ENCODE measurements at places on chromosomes 4 and X.

- no peak for DNase-seq
Measured at GRCh38 chrX:125627676-125628075, 308.0 kb downstream of the TEX13C start.

DNA sequence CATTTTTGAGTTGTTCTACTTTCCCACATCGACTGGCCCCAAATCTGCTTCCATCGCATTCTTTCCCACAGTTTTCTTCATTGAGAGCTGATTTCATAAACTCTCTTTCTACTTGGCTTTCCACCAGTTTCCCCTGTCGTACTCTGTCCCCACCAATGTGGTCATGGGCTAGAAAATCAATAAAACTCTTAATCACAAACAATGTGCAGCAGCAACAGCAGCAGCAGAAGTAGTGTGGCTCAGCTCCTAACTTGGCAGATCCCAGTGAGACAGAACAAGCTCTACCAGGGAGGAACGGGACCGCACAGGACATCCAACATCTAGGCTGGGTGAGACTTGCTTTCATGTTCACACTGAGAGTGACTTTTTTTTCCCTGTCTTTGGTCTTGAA lies 3.1 kb upstream of the SETD7 start:
- DNase-seq = peak; percentile 44

DNA sequence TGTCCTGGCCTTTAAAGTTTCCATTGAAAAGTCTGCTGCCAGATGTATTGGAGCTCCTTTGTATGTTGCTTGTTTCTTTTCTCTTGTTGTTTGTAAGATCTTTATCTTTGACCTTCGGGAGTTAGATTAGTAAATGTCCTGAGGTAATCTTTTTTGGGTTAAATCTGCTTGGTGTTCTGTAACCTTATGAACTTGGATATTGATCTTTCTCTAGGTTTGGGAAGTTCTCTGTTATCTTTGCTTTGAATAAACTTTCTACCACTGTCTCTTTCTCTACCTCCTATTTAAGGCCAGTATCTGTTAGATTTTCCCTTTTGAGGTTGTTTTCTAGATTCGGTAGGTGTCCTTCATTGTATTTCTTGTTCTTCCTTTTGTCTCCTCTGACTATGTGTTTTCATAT lies 447.8 kb downstream of the FAM133A start:
- no peak for DNase-seq

DNA sequence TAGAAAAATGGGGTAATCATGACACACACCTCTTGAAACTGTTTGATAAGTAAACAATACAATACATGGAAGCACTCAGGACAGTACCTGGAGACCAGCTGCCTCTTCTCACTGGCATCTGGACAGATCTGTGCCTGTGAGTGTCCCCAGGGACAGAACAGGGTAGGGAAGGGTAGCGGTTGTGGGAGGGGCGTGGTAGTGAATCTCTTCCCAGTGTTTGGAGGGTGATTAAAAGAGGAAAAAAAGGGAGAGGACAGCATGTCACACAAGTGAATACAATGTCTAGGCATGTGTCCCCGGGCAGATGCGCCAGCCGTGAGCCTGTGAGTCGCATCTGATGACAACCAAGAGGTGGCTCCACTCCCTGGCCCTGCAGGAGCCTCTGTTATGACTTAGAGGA lies 138.8 kb upstream of the MSX1 start:
- DNase-seq = no peak

GRCh38 chr4:158443731-158444130 lies 78.0 kb upstream of the RXFP1 start:
- no peak for DNase-seq

- no peak for DNase-seq
Measured at GRCh38 chr4:102500696-102501446, at the start of gene NFKB1. TSS of gene NFKB1 (plus strand) at chr4:102501359. CDS start at chr4:102525519, 24,160 bp downstream.

DNA sequence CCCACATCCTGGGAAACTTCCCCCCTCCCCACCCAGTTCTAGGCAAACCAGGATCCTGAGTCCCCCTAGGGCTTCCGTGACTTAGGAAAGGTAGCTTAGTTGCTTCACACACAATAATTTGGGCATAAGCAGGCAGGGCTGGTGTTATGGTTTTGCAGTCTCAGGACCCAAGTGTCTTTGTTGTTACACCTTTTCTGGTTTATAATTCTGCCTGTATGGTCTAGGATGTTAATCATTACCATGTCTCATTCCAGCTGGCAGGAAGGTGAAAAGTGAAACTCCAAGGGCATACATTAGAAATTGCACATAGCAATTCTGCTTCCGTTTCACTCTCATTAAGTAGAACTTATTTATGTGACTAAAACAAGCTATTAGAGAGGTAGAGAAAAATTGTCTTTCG lies 16.8 kb downstream of the UGT8 start:
- DNase-seq = no peak

GRCh38 chr4:53205970-53206369 lies 159.9 kb downstream of the SCFD2 start:
- DNase-seq = no peak

DNA sequence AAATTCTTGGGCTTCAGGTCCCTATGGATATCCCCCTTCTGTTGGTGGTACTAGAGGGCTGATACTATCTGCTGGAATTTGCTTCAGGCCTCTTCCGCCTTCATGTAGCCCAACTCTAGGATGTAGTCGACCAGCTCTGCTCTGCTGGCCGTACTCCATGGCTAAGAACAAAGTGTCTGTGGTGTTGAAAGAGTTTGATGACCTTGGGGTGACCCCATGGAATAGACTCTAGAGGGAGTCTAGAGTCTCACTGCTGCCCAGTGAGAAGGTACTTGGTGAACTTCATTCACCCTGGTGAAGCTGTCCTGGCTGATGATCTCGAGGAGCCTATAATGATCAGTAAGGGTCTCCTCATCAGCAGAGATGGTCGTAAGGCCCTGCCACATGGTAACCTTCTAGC lies 11.7 kb downstream of the SOWAHB start:
- DNase-seq = no peak

- no peak for DNase-seq
Measured at GRCh38 chr4:2290974-2291704, 29.2 kb upstream of the MXD4 start.

DNA sequence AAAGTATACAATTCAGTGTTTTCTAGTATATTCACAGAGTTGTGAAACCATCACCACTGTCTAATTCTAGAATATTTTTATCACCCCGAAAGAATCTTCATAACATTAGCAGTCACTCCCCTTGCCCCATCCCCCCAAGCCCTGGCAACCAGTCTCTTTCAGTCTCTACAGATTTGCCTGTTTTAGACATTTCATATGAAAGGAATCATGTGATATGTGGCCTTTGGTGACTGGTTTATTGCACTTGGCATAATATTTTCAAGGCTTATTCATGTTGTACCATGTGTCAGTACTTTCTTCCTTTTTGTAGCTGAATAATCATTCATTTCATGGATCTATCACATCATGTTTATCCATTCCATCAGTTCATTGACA lies 371.7 kb downstream of the AFF2 start:
- no peak for DNase-seq

DNA sequence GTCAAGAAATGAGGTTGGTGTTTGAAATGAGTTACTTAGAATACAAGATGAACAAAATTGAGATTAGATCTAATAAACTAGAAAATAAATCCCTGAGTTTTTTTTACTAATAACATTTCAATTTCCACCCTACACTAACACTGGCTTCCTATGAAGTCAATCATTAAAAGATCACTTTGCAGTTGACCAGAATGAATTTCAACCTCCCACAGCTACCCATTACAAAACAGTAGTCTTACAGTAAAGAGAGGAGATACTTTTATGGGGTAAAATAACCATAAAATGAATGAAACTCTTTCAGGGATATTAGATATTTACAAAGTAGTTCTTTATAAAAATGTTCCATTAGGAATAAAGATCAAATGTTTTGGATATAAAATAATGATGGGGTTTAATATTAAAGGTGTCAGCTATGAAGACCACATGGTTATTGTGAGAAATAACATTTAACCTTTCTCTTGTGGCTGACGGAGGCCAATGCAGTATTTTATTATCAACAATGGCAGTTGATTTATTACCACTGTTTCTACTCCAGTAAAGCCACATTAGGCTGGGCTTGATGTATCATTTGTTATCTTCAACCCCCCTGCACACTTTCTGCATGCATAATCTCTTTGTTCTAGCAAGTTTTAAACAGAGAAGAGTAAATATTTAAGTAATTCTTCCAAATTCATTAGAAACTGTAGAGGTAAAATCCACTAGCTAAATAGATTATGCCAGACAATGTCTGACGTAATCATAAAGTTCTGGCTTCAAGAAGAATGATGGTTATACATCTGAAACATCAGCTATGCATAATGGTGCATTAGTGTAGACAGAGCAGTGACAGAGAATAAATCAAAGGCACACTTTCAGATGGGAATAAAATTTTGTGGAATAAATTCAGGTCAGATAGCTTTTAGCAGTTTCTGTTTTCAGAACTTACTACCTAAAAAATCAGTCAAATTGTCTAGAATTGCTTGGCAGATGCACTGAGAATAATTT lies 516.6 kb downstream of the PCDH18 start:
- no peak for DNase-seq

DNA sequence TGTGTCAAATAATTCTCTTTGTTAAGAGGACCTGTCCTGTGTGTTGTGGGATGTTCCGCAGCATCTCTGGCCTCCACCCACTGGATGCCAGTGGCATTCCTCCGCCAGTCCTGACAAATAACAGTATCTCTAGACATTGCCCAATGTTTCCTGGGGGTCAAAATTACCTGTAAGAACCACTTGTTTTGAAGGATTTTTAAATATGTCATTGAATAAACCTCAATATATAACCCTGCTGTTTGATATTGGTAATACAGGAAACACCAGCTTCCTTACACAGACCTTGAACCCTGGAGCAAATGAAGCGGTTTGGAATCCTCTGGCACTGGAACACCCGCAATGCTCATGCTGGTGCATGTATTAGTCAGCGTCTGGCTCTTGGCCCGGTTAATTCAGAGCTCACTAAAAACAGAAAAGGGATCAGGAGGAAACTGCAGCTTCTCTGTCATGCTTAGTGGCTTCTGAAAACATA lies 101.3 kb downstream of the TBL1X start:
- peak; percentile 64 for DNase-seq

DNA sequence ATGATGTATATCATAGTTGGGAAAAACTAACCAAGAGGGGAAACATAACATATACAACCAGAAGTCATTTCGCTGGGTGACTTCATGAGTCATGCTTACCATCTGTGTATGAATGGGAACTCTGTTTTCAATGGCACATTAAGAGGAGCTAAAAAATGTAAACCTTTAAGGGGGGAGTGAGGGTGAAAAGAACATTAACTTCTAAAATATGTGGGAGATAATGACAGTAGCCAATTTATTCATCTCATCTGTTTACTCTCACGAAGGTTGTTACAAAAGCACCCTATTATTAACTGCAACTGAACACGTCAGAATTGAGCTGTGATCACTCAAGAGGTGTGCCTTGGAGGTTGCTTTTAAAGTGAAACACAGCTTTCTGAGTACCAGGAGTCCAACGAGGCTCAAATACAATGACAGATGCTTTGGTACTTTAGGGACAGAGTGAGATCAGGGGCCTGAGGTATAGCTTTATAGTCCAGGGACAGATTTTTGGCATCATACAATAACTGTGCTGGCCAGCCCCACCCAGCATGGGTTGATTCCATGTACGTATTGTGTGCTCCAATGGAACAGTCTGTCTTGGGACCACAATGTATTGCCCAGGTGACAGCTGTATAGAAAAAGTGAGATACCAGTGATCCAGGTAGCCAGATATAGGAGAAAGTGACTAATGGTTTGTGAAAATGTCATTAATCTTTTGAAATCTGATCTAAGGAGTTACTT lies 107.3 kb downstream of the AMMECR1 start:
- no peak for DNase-seq

Data from pons (tissue), 1 donor.